ENCODE measurements at places on chromosomes 7 and 10. TPM values are rescaled to one million over a fixed set of nuclear protein-coding genes. Genes with fewer than 3 reads are reported as not detected.

DNA sequence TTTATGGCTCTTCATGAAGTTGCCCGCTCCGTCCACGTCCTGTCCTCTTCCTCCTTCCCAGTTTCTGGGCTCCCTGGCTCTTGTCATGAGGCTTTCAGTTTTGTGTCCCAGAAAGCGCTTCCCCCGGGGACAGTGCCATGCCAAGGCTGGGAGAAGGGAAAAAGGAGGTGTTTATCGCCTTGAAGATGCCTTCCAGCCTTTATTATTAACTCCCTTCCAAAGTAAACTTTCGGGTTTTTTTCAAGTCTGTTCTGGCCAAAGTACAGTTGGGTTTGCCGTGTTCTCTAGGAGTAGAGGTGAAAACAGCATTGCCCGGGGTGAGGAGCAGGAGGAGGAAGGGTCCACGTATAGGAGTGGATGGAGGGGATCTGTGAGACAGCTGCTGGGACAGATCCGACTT, 117.2 kb downstream of the CUX1 start:
- no peak for DNase-seq

DNA sequence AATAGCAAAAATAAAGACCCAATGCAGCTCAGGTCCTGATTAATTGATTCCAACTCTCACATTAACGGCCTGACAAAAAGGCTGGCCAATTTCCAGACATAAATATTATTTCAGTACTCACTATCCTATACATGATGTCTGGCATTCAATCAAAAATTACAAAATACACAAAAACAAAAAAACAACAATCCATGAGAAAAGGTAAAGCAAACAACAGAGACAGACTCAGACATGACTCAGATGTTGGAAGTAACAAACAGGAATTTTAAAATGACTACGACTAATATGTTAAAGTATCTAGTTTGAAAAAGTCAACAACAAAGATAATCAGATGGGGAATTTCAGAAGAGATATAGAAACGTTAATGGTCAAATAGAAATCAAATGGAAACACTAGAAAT, 152.8 kb downstream of the AMPH start:
- DNase-seq, result no peak

DNA sequence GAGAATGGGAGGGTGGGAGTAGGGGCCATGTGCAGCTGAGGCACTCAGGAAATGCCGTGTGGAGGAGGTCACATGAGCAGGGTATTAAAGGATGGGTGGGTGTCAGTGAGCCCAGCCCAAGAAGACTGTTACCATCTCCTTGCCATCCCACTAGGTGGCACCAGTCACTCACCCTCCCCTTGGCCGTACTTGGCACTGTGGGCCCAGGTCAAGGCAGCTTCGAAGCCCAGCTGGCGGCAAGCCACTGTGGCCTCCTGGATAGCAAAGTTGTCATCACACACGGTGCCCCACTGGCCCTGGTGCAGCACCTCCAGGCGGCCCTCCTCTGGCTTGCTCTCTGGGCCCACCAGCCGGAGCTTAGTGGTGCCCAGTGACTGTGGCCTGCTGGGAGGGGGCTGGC, 5.4 kb downstream of the LOXL4 start:
- DNase-seq, result peak; percentile 20

DNA sequence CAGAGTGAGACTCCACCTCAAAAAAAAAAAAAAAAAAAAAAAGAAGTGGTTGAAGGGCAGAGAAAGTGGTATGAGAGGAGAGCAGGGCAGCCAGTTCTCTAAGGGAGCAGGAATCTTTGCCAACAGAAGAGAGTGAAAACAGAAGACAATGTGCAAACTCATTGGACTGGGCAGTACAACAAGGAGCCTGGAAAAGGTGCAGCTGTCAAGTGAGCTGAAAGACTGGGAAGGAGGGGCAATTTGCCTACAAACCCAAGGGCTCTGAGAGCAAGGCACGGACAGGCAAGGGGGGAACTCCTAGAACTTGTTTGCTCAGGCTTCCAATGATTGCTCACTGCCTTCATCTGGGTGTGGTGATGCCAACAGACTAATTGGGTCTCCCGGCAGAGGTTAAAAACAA, 9.5 kb downstream of the ACTR1A start:
- no peak for DNase-seq

- no peak for DNase-seq
Measured at GRCh38 chr10:44361109-44361508, 23.8 kb downstream of the CXCL12 start.

DNA sequence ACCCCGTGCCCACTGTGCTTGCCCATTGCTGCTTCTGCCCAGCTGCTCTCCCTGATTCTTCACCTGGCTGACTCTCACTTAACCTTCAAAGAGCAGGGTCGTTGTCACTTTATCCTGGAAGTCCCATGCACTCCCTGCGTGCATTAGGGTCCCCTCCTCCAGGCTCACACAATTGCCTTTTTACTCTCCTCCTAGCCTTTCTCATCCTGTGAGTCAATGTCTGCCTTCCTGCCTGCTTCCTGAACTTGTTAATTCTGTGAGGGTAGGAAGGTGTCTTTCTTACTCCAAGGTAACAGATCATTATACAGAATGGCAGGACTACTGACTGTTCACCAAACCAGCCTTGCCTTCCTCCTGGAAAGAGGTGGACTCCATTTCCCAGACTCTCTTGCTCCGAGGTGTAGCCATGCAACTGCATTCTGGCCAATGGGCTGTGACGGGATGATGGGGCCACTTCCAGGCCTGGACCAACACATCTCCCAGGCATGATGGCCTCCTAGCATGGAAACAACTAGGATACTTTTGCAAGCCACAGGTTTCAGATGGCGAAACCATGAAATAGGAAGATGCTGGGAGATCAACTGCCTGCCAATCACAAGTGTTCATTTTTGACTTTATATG, 54.7 kb downstream of the ARHGAP22 start:
- DNase-seq, result no peak

DNA sequence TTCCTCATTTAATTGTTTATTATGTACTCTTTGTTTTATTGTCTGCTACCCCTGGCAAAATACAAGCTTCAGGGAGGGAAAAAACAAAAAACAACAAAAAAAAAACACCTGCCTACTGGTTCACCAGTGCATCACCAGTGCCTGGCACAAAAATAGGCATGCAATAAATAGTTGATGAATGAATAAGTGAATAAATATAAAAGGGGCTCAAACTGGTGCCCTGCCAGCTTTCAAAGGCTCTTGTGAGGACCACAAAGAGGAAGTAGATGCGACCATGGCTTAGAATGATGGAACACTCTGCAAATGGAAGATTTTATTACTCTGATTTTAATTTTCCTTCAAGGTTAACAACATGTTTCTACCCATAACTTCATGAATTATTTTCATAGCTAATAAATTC, 213.0 kb upstream of the INHBA start:
- no peak for DNase-seq

GRCh38 chr10:6347391-6347951, 144.7 kb downstream of the PFKFB3 start:
- DNase-seq, result no peak

DNA sequence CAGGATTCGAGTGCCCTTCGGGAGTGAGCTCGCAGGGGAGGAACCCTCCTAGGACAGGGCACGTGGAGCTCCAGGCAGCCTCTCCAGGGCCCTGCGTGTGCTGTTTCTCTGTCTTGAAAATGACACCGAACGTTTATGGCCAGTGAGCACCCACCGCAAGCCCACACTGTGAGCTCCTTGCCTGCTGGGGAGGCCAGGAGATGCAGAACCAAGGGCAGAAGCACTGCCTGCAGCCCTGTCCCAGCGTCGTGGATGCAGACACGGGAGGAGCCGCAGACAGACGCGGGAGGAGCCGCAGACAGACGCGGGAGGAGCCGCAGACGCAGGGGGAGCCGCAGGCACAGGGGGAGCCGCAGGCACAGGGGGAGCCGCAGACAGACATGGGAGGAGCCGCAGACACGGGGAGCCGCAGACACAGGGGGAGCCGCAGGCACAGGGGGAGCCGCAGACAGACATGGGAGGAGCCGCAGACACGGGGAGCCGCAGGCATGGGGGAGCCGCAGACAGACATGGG, 314.4 kb downstream of the PTPRN2 start:
- DNase-seq, result no peak

DNA sequence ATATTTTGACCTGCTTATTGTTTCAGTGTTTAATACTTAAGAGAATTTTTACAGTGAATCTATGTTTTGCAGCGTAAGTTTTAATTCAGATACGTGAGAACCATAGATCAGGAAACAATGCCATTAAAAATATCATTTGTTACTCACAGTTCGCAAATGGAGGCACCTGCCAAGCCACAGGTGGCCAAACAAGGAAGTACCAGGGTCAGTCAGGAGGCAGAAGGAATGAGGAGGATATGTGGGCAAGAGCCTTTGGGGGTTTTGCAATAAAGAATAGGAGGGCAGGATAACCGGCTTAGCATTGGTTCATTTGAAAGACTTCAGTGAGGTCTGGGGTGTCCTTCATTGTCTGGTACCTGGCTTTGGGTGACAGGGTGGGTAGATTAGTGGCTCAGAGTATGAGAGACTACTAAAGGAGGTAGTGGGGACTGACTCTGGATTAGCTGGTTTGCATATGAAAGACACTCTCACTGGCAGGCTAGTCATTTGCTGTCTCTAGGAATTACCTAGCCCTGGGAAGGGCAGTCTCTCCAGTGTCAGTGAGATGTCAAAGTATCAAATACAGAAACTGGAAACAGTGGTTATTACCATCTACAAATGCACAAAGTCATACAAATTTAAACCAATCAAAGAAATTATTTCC, 132.2 kb upstream of the CAV2 start:
- no peak for DNase-seq

DNA sequence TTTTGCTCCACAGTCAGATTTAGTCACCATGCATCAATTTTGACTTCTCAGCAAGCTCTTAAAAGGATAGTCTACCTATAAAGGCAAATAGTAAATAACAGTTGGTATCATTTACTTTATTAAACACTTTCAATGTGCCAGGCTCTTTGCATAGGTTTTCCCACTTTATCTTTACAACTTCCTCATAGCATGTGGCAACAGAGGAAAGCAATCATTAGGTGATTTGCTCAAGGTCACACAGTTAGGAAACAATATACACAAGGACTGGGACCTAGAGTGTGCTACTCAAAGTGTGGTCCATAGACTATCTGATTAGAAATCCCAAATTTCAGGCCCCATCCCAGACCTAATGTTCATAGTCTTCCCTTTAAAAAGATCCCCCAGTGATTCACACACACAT, 212.3 kb downstream of the MTERF1 start:
- DNase-seq, result no peak

DNA sequence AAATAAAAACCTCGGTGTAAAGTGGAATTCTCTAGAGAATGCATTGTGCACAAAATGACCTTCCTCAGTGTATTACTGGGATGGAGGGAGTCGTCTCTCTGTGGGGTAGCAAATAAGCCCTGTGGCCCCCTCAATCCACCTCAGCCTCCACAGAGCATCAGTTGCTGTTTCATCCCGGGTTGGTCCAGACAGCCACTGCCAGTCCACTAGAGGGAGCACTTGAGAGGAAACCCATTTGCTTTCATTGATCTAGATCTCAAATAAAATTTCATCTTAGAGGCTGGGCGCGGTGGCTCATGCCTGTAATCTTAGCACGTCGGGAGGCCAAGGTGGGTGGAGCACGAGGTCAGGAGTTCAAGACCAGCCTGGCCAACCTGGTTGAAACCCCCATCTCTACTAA, 1128.7 kb downstream of the CNTNAP2 start:
- peak; percentile 52 for DNase-seq

DNA sequence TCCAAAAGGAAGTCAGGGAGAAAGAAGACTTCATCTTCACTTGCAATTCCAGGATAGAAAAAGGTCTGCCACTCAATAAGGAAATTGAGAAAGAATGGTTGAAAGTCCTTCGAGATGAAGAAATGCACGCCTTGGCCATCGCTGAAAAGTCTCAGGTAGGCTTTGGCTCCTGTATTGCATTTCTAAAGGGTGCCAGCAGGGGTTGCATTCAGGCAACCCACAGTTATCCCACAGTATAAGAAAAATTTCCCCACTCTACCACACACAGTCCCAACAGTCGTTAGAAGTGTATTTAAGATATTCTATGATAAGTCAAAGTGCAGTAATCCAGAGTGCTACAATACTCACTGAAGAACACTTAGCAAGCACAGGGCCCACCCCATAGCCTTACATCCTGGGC, 93.4 kb upstream of the FGL2 start:
- no peak for DNase-seq

GRCh38 chr7:34162027-34162565, 256.8 kb downstream of the BMPER start:
- DNase-seq, result no peak

DNA sequence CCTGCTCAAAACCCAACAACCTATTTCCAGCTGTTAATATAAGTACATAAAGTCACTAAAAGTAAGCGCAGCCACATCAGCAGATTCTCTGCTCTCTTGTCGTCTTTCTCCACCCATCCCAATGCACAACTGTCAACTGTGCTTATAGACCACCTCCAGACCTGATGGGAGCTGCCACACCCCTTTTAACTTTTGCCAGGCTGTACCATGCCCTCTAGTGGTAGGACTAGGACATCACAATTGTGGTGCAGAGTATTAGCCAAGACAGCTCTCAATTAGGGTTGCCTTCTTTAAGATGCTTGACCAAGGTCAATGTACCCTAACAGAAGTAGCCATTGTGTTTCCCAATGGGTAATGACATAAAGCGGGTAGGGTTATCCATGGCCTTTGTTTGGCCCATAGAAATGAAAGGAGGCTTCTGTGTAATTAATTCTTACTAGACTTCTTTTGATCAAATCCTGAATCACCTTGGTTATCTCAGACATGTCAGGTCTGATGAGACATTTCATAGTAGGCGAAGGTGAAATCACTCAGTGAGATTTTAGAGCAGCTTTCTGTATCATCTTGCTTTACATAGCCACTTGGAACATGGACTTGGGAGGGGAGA, 68.1 kb downstream of the SCRN1 start:
- DNase-seq, result peak; percentile 57

GRCh38 chr10:62632071-62632809, 172.3 kb upstream of the ADO start:
- no peak for DNase-seq

DNA sequence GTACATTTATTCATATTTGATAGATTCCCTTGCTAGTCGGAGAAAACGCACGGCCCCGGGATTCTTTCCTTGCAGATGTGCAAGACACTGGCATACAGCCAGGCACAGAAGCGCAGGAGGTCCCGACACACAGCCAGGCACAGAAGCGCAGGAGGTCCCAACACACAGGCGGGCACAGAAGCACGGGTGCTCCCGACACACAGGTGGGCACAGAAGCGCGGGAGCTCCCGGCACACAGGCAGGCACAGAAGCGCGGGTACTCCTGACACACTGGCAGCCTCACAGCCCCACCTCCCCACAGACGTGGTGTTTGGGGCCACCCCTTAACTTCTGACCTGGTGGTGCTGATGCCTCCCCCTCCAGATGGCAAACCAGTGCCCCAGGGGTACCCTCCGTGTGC, 237.3 kb downstream of the ZMYND11 start:
- DNase-seq, result no peak

- no peak for DNase-seq
Measured at GRCh38 chr10:3194871-3195270, 22.3 kb upstream of the PITRM1 start.

DNA sequence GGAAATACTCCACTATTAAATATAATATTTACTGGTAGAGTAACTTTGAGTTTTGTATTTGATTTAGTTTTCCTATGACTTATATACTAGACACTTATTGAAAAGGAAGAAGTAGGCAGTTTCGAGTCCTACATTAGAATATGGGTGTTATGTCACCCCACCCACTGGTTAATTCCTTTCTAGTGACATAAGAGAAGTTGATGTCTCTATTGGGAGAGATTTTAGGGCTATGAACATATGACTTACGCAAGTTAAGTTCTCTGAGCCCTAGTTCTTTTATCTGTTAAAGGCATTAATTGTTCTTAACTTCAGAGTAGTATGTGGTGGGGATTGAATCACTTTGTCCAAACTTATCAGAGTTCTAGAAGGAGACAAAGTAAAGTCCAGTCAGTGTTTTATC, 30.5 kb downstream of the CPED1 start:
- DNase-seq, result peak; percentile 80

The LRRD1 gene
- not detected for total RNA-seq

The SFRP4 gene
- total RNA-seq, result 0.09 TPM

The RAPGEF5 gene
- 0.84 TPM for total RNA-seq

Data from NCI-H460 (cell line).